ENCODE measurements at places on chromosomes 11 and 22. TPM values are rescaled to one million over a fixed set of nuclear protein-coding genes. Genes with fewer than 3 reads are reported as not detected.

Gene MYO7A
- 6.0 TPM for total RNA-seq

Gene NTM
- total RNA-seq = 144 TPM

Gene RFPL1
- total RNA-seq = not detected

Gene KDELR3
- total RNA-seq = 24.6 TPM

Gene P4HA3
- 5.4 TPM for total RNA-seq

Gene SAA4
- total RNA-seq = not detected

Gene ISX
- not detected for total RNA-seq

Gene TUBA8
- total RNA-seq = 9.7 TPM

Gene ACCS
- 17.8 TPM for total RNA-seq

Gene GDPD4
- total RNA-seq = not detected

Gene C22orf31
- total RNA-seq = 1.2 TPM

Gene PLEKHA7
- 10.1 TPM for total RNA-seq

Gene SLC17A6
- total RNA-seq = 11.2 TPM

Gene OR5P2
- total RNA-seq = not detected

Gene MRGPRE
- 6.6 TPM for total RNA-seq

Gene TPBGL
- total RNA-seq = 0.11 TPM

Gene OR2AG2
- 0.30 TPM for total RNA-seq

Gene ANKK1
- total RNA-seq = 0.20 TPM

Gene WNT7B
- 5.0 TPM for total RNA-seq

Gene OVOL1
- total RNA-seq = not detected

Gene CSNK2A3
- 4.5 TPM for total RNA-seq

Gene C11orf87
- total RNA-seq = 5.1 TPM

Gene OR5AL1
- total RNA-seq = not detected

Gene MRPL17
- 21.6 TPM for total RNA-seq

Gene KREMEN1
- total RNA-seq = 12.7 TPM

Gene MPPED2
- 30.7 TPM for total RNA-seq

Gene CNTN5
- total RNA-seq = 13.2 TPM

Gene UFD1
- 28.9 TPM for total RNA-seq

Gene MS4A6E
- not detected for total RNA-seq

Gene SIK2
- total RNA-seq = 26.6 TPM

Data from spinal cord (tissue), 10 donors.